ENCODE measurements at places on chromosomes 1 and 21. TPM values are rescaled to one million over a fixed set of nuclear protein-coding genes. Genes with fewer than 3 reads are reported as not detected.

Gene KLF17
- not detected for total RNA-seq

Gene HTR6
- not detected for total RNA-seq

DNA sequence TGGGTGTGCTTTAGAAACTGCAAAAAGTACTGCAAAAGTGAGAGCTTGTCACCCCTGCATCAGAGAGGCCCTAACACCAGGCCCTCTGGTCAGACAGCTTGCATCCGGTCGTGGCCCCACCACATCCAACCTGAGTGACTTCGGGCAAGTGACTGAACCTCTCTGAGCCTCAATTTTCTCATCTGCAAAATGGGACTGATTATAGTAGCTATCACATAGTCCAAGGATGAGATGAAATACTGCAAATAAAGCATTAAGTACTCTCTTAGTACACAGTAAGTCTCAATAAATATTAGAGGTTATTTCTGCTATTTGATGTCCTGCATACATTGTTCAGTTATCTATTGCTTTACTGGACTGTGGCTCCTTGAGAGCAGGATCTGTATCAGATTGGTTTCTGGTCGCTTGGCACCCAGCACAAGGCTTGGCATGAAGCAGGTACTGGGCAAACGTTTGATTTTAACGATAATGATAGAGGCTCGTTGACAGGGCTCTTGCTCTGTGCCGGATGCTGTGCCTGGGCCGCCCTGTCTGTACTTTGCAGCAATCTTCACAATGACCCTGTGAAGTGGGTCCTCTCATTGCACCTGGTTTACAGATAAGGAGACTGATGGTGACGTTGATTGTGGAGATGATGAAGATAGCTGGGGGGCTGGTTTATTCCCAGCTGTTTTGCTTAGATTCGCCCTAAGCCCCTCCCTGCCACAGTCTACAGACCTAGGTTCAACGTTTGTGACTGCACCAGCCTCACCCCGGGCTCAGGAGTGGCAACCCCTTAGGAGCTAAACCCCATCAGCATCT, 43.6 kb downstream of the RAP1GAP start:
- DNase-seq = no peak

DNA sequence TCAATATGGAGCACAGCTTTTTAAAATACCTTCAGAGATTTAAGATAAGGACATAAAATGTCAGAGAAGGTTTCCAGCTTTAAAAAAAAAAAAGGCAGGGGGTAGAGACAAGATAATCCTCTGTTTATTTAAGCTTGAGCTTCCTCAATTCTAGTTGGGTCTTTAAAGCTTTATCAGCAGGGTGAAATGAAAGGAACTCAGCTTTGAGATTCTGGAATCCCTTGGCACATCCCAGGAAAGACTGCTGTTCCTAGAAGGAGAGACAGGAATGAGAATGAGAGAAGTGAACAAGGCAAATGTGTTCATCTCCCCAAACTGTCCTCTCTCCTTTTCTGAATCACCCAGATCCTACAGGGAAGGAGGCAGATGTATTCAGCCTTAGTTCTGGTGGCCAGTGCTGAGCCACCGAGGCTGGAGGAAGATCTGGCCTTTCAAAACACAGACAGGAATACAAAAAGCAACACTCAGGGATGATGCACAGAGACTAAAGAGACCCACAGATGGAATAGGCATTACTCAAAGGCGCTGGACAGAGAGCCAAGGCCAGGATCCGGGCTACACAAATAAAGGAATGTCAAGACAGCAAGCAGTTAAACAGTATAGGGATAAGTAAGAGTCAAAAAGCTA, 385.8 kb upstream of the DUSP10 start:
- DNase-seq = no peak

DNA sequence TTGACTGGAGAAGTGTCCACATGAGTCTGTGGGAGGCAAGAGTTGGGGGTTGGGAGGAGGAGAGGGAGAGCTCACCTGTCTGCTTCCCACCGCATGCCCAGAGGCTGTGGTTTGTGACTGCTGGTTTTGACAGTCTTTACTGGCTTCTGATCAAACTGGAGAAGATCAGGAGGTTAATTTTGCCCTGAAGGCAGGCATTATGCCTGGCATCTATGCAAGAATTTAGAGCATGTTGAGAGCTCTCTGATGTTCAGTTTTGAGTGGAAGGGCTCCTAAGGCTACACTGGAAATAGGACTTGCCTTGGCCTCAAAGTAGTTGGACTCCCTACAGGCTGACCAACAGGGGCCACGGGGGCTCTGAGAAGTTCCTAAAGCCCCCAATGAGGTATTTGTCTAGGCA, 101.6 kb downstream of the TLR5 start:
- no peak for DNase-seq

Gene FAM3B
- not detected for total RNA-seq

All from activated CD8-positive, alpha-beta memory T cell treated with anti-CD3 and anti-CD28 coated beads, Interleukin-2, amount 10 ng/mL, durations not matched to agents 7 days and 5 days (primary cell).